ENCODE measurements at places on chromosomes 13 and 19.

GRCh38 chr19:15669891-15670290, 3.0 kb upstream of the CYP4F12 start:
- no peak for DNase-seq

DNA sequence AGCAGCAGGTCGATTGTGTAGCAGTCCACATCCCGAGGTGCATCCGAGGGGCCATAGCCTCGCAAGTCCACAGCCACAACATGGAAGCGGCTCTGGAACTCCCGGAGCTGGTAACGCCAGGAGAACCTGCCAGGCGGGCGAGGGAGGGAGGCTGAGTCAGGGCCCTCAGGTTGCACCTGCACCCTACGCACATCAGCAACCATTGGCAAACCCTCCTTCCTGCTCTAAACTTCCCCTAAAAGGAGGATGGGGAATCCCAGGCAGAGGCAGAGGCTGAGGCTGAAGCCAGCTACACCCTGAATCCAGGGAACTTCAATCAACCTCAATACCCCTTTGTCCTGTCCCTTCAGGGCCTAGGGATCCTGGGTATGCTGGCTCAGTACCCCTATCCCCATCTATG, 977 bp downstream of the EPHX3 start:
- DNase-seq = no peak

DNA sequence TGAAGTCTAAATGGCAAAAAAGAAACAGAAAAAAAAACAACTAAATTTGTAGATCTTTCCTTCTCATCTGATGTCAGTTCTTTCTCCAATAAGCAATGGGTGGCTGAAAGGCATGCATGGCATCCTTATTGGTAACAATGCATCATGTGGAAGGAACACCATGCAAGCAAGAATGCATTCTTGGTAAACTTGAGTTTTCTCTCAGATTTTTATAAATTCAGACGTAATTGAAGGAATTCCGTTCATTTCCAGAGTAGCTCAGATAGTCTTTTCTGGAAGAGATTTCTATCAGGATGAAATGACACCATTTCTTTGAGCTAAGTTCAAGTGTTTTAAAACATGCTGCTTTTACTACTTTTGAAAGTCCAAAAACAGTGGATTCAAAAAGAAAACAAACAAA, 373.0 kb downstream of the COG6 start:
- no peak for DNase-seq

DNA sequence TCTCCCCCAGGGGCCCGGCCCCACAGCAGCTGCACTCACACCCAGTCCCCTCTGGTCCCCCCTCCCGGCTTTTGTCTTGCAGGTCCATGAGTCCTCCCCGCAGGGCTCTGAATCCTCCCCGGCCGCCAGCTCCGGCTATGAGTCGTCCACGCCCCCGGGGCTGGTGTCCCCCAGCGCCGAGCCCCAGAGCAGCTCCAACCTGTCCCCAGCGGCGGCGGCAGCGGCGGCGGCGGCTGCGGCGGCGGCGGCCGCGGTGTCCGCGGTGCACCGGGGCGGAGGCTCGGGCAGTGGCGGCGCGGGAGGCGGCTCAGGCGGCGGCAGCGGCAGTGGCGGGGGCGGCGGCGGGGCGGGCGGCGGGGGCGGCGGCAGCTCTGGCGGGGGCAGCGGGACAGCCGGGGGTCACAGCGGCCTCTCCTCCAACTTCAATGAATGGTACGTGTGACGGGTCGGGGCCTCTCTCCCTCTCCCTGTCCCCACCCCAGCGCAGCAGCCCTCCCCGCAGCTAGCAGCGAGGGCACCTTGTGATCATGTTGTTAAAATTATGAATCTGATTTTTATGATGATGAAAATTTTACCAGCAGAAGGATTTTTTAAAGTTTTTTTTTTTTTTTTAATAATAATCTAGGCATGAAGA, 3.8 kb downstream of the ZIC2 start:
- no peak for DNase-seq
